ENCODE measurements at places on chromosomes 11 and 22.

DNA sequence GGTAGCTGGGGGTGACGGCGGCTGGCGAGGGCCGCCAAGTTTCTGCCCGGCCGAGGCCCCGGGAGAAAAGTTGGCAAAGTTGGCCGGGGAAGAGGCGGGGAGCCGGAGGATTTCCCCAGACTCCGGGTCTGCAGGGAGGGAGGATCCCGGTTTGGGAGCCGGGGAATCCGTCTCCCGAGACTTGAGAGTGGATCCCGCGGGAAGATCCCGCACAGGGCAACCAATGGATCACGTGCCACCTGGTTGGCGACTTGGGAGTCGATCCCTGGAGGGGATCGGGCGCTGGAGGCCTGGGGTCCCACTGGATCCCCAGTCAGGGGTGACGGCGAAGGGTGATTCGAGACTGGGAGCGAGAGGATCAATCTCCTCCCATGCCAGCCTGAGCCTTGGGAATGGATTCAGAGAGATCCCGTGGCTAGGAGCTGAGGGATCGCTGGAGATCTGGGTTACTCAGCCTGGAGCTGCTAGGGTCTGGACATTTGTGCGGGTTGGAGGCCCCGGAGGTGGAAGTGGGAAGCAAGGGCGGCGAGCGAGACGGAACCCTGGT, 394 bp downstream of the KIAA1671 start:
- no peak for DNase-seq

GRCh38 chr11:66119348-66120133, 49.5 kb downstream of the PACS1 start:
- DNase-seq = no peak

DNA sequence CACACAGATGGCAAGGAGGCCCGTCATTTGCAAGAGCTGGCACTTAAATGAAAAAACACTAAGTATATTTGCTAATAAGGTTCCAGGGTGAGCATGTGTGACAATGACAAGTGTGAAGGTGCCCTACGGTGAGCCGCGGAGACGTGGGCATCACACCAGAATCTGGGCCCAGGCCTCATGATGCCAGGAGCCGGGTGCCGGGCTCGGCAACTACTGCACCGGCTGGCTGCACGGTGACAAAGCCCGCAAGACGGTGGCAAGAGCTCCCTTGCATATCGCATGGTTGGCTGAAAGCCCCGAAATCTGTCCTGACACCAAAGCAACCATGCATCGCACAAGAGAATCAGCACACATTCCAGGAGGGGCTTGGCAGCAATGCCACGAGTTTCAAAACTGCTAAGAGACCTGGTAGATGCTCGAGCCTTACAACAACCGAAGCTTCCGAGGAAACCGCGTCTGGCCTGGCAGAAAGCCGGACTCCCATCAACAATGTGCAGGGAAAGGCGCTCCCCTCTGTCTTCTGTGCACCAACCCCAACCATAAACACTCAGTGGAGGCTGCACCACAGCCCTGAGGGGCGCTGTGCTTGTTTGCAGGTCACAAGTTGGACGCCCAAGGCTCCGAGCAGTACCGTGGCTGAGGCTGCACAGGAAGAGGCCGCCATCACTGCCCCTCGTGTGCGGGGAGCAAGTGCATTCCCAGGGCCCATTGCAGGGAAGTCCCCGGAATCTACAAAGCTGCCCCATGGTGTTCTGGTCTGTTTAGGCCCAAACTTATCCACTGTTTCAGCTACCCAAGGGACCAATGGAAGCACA, 339.7 kb downstream of the CTTN start:
- no peak for DNase-seq

DNA sequence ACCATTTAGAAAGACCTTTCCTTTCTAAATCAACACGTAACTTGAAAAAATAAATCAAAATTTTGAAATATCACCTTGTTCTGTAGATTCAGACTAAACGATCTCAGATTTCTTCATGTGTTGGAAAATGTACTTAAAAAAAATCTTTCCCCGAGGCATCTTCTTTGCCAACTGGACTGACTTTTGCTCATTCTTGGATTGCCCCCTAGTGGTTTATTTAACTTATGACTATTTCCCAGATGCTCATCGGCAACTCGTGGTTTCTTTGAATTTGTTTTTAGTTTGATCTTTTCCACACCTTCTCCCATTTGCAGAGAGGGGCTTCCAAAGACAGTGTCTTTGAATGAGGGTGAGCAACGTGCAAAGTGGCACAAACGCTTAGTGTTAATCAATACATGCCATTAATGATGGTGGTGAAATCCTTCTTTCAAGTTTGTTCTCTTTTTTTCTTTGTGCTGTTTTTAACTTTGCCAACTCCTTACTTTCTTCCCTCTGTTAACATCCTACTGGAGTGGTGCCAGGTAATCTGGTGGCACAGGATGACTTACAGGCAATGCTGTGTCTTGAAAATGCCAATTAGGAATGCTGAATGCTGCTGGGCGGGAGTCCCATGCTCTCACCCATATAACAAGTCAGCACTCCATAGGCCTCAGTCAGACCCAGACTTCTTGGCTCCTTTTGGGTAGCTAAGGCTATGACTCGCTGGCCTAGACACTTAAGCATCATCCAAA, 18.3 kb downstream of the PRSS23 start:
- DNase-seq = no peak

DNA sequence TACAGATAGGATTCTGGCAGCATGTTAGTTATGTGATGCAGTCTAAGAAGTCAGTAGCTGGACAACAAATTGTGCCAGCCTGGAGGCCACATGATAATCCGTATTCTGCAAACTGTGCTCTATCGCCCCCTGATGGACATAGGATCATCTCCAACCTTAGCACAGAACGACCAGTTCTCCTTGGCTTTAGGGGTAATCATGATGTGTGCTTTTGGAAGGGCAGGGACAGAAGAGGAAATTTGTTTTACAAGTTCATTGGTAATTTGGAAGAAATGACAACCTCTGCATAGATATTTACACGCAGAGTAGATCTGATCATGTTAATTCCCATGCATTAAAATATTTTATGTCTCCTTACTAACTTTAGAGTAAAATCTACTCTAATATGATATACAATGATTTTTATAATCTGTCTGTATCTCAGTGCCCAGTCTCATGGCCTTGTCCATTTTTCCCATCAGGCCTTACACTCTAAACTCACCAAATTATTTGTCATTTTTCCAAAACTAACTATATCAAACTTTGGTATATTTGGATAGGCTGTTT, 12.1 kb downstream of the OR10D3 start:
- DNase-seq = peak; percentile 26

- no peak for DNase-seq
These were observed 3.5 kb downstream of the LARGE2 start for GRCh38 chr11:45926001-45926401.

- DNase-seq = no peak
These were observed 44.6 kb downstream of the PRCP start for GRCh38 chr11:82855616-82856015.

Measured in activated naive CD4-positive, alpha-beta T cell treated with Interleukin-2 at 50 U/mL for 16 hours (primary cell).